ENCODE measurements at places on chromosomes 11 and 22.
A peak's percentile ranks its signal among the peaks of the same experiment; 100 is the strongest.

DNA sequence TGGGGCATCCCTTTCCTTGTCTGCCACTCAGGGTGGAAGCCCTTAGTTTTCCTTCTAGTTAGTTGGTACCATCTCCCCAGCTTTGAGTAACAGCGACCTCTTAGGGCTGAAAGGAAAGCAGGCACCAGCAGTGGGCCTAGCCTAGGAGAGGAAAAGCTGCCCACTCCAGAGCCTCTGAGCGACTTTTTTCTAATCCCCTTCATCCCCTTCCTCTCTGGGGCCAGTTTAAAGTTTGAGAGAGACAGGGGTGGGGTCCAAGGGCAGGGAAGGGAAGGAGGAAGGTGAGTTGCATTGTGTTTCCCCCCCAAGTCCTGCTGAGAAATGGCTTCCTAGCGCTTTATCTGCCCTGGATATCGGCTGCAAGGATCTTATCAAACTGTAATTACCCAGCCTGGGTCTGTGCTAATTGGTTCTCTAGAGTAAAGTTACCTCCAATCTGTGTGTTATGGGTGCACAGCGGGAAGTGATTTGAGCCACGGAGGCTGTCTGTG, 573.9 kb upstream of the CADM1 start:
- no peak for DNase-seq

- no peak for DNase-seq
Measured at GRCh38 chr11:45556851-45557707, 108.3 kb downstream of the CHST1 start.

GRCh38 chr11:131217313-131218310, 152.8 kb upstream of the NTM start:
- no peak for DNase-seq

- no peak for DNase-seq
Measured at GRCh38 chr22:18083406-18083805, 5.6 kb downstream of the PEX26 start.

DNA sequence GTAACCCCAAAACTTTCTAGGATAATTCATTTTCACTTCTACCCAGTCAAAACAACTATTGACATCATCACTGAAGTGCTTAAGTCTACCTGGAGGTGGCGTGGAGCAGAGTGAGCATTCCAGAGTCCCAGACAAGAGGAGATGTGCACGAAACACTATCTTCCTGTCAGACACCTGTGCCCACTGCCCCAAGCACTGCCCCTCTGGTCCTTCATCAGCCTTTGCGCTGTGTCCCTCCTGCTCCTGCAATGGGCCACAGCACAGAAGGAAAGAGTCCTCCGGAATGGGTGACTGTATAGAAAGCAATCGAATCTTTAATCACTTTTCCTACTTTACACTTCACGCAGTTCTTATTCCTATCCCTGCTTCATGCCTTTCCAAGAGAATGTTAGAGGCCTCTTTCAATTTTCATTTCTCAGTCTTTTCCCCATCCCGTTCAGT, 512 bp upstream of the GRIA4 start:
- peak; percentile 17 for DNase-seq

DNA sequence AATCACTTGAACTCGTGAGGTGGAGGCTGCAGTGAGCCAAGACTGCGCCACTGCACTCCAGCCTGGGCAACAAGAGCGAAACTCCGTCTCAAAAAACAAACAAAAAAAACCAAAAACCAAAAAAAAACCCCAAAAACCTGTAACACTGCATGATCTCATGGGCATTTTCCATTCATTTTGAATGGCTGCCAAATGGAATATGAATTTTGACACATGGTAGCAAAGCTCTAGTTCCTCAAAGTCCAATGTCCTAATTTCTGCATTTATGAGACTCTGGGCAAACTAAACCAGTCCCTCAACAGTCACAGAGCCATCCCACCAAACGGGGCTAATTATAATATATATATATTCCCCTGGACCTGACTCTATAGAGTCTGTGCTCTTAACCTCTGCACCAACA, 61.8 kb downstream of the SGSM3 start:
- no peak for DNase-seq

DNA sequence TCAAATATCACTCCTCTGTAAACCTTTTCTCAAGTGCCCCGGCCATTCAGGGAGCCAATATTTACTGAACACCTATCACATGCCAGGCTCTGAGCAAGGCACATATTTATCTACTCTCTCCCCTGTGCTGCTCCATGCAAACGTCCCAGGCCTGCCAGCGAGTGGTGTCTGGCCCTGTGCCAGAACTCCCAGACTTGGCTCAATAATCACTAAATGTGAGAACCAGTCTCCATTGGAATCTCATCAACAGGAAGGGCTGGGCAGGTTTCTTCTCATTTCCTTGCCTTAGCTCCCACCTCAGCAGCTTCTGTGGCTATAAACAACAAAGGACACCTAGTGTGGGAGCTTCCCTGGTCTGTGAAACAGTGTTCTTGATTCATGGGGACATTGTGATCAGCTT, 21.7 kb downstream of the RASSF10 start:
- DNase-seq, result no peak

GRCh38 chr22:32375678-32376450, 18.2 kb downstream of the RFPL3 start:
- no peak for DNase-seq

- no peak for DNase-seq
Measured at GRCh38 chr22:29083933-29084591, 11.2 kb downstream of the KREMEN1 start.

GRCh38 chr11:120717042-120717441, 205.5 kb downstream of the GRIK4 start:
- no peak for DNase-seq

DNA sequence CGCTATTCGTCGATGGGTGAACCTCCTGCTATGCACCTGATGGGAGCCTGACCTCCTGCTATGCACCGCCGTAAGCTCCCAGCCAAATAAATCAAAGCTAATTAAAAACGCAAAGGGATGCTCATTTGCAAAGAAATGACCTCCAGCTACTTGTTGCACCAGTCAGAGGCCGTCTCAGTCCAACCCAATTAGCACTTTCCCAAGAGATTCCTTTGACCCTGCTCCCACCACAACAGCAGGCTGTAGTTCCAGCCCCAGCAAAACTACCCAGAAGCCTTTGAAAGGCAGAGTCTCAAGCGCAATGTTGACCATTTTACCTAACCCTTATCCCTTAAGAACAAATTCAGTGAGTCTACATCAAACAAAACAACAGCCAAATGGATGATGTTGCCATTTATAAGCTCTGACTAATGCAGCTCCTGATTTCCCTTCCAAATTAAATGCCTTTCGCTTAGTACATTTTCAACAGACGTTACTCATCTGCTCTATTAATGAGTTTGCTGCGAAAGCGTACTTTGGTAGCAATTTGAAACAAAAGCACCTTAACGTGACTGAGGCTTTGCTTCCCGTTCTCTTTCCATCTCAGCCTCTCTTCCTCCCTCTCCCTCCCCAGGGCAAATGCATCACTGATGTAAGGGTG, 17.2 kb upstream of the BSX start:
- DNase-seq, result no peak

GRCh38 chr11:110786226-110786902, 74.1 kb upstream of the ARHGAP20 start:
- no peak for DNase-seq

DNA sequence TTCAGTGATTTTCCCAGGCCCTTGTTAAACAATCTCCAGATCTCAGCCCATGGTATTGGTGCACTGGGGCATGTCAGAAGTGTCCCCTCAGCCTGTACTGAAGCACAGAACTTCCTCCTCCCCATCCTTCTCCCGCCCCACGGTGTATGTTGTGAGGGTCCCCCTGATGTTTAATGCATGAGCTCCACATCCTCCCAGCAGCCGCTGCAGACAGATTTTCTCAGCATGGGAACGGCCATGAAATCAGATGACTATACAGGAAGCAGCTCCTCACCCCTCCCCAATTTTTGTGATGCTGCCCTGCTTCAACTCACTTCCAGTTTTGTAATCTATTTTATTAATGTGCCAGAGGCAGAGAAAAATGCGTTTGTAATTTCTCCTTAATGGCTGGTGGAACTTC, 406.0 kb downstream of the MIAT start:
- DNase-seq, result no peak

DNA sequence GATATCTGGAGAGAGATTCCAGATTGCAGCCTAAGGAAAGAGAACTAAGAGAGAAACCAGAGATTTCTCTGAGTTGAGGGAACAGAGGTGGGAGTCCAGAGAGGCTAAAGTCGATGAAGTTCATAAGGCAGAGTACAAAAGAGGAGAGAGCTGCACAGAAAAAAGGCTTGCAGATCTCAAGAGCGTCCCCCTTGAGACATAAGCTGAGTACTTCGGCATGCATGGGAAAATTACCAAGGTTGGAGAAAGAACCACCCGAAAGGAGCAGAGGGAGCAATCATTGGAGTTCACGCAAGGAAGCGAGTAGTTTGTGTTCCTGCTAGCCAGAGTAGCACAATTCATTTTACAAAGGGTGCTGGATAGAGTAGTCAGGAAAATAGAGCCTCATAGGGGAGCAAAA, 293.5 kb downstream of the TMEM135 start:
- DNase-seq, result no peak

- DNase-seq, result no peak
Measured at GRCh38 chr11:59195586-59195985, 17.1 kb downstream of the MPEG1 start.

DNA sequence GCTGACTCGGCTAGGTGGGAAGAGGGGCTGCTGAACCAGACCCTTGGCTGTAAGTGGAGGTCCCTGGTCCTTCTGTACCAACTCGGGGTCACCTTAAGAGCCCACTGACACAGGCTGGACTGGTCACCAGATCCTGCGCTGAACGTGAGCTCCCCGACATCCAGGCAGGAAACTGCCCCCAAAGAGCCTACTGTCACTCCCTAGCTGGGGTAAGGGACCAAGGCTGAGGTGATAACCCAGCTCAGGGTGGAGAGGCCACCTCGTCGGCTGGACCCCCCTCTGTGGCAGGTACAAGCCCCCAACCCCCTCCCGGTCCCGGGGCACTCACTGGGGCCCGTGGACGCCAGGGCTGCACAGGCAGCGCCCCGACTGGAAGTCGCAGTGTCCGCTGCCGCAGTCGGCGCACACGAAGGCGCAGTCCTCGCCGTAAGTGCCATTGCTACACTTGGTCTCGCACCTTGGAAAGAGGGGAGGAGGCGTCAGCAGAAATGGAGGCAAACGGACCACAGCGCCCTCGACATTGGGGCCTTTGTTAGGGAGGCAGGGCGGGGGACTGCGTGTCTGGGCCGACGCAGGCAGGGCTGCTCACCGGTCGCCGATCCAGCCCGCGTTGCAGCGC, 7.4 kb downstream of the SCARF2 start:
- DNase-seq, result no peak

DNA sequence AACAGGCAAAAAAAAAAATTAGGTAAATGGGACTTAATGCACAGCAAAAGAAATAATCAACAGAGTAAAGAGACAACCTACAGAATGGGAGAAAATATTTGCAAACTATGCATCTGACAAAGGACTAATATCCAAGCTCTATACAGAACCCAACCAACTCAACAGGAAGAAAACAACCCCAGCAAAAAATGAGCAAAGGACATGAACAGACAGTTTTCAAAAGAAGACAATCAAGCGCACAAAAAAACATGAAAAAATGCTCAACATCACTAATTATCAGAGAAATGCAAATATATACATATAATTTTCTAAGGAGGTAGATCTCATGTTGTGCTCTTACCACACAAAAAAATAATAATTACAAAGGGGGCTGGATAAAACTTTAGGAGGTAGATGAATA, 36.5 kb upstream of the USP47 start:
- DNase-seq, result no peak

GRCh38 chr11:132256528-132257279, 886.3 kb downstream of the NTM start:
- DNase-seq, result no peak

GRCh38 chr11:102900346-102900745, 25.6 kb upstream of the MMP12 start:
- DNase-seq, result no peak

- no peak for DNase-seq
Measured at GRCh38 chr11:110371084-110371483, 58.7 kb upstream of the FDX1 start.

GRCh38 chr11:117859488-117860112, 16.9 kb downstream of the FXYD6 start:
- no peak for DNase-seq

- no peak for DNase-seq
Measured at GRCh38 chr11:47375020-47375419, 3.3 kb downstream of the SPI1 start.

GRCh38 chr11:108854346-108854745, 189.5 kb downstream of the DDX10 start:
- peak; percentile 44 for DNase-seq

DNA sequence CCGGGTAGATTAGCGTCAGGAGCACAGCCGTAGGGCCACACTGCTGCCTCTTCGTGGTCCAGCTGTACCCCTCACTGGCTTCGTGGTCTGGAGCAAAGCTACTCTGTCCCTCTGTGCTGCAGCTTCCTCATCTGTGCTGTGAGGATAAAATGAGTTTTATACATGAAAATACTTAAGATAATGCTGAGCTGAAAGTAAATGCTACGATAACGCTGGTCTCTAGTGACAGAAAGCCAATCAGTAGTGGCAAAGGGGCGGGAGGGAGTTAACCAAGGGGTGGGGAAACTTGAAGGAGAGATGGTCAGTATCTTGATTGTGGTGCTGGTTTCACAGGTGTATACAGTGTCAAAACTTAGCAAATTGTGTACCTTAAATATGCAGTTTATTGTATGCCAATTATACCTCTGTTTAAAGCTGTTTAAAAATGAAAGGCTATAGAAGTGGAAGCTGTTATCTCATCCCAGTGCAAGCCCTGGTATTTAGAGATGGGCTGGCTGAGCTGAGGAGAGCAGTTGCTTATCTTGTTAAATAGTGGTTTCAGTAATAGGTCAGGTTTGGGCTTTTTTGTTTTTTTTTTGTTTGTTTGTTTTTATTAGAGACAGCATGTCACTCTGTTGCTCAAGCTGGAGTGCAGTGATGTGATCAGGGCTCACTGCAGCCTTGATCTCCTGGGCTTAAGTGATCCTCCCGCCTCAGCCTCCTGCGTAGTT, 36.7 kb downstream of the ACO2 start:
- no peak for DNase-seq

GRCh38 chr22:20979940-20980453, 2.1 kb upstream of the LZTR1 start:
- no peak for DNase-seq

DNA sequence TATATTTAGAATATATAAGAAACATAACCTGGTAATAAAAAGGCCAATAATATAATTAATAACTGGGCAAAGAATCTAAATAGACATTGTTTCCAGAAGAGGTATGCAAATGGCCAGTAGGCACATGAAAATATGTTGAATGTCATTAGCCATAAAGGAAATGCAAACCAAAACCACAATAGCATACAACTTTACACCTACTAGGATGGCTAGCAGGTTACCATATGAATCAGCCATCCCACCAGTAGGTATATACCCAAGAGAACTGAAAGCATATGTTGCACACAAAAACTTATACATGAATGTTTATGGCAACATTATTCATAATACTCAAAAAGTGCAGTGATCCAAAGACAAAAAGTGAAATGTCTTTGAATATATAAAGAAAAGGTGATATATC, 2.7 kb upstream of the OR2D2 start:
- peak; percentile 17 for DNase-seq

GRCh38 chr11:94782446-94782845, 14.3 kb downstream of the AMOTL1 start:
- DNase-seq, result no peak

Data from activated CD4-positive, alpha-beta T cell treated with anti-CD3 and anti-CD28 coated beads, Interleukin-2, Interleukin-4, amounts not matched to agents 100 ng/mL and 50 ng/mL, durations not matched to agents 16 hours and 8 hours (primary cell).